Activated CD4-positive, CD25-positive, alpha-beta regulatory T cell treated with anti-CD3 and anti-CD28 coated beads, Interleukin-2, amount 50 U/mL, for 72 hours (primary cell): ENCODE measurements at places on chromosomes 12 and 14.

DNA sequence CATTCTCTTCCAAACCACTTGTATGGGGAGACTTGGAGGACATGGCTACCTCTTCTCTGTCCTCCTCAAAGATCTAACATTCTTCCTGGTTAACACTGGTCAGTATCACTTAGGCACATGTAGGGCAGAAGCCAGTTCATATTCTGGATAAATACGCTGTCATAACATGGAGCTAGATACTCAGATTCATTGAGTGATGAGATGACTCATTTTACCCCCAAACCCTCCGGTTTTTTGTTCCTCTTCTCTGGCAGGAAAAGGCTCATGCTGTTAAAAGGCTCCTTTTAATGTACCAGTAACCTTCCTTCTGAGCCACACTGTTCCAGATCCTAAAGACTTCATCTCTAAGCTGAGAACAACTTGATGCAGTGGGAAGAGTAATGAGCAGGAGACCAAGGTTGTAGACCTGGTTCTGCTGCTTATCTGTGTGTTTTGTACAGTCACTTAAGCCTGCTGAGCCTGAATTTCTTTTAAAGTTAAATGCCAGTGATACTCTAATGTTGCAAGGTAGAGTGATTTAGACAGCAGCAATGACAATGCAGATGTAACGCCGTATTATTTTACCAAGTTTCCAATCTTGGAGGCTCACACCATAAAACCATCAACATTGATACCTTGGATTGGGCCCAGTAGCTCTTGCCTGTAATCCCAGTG, 57.3 kb upstream of the ELK3 start:
- no peak for DNase-seq

DNA sequence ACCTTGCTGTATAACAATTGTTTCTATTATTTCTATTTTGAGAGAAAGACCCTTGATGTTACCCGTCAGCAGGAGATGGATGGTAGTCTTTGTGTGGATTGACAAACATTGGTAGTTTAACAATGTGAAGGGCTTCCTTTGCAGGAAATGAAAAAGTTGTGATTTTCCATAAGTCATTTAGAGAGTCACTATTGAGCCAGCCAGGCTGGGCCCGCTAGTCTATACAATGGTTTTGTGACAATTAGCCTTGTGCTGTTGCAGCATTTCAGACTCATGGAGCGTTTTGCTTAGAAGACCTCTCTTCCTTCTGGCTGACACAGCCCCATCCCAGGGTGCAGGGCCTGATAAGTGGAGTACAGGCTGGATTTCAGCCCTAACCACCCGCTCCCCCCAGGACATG, 18.3 kb upstream of the SLC38A2 start:
- no peak for DNase-seq

DNA sequence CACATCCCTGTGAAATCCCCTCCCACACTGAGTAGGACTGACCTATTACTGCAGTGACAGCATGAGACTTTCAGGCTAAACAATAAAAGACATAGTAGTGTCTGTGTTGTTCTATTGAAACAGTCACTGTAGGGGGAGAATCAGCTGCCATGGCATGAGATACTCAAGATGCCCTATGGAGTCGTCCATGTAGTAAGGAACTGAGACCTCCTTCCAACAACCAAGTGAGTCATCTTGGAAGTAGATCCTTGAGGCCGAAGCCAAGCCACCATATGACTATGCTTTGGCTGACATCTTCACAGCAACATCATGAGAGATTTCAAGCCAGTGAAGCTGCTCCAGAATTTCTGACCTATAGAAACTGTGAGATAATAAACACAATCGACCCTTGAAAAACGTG, 12.1 kb upstream of the LRP6 start:
- no peak for DNase-seq

GRCh38 chr12:10720974-10721650, 2.0 kb downstream of the YBX3 start:
- DNase-seq: no peak

GRCh38 chr12:97321621-97322020, 141.0 kb upstream of the RMST start:
- no peak for DNase-seq

- DNase-seq: no peak
Measured at GRCh38 chr14:73452341-73453186, 5.8 kb downstream of the NUMB start.

GRCh38 chr14:35339761-35340406, 47.7 kb downstream of the PSMA6 start:
- no peak for DNase-seq

GRCh38 chr12:108896336-108896735, 16.4 kb downstream of the DAO start:
- no peak for DNase-seq

DNA sequence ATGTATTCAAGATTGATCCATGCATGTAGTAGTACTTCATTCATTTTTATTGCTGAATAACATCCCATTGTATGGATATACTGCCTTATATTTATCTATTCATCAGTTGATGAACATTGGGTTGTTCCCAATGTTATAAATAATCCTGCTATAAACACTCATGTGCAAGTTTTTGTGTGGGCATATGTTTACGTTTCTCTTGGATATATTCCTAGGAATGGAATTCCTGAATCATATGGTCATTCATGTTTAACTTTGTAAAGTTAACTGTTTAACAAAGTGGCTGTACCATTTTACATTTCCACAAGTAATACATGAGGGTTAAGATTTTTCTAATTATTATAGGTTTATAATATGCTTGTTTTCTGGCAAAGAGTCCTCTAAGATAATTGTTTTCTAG, 1568.2 kb upstream of the SEL1L start:
- no peak for DNase-seq
